ENCODE measurements at places on chromosomes 7 and 10.

GRCh38 chr7:106609416-106609815 lies 51.5 kb downstream of the CCDC71L start:
- no peak for DNase-seq

DNA sequence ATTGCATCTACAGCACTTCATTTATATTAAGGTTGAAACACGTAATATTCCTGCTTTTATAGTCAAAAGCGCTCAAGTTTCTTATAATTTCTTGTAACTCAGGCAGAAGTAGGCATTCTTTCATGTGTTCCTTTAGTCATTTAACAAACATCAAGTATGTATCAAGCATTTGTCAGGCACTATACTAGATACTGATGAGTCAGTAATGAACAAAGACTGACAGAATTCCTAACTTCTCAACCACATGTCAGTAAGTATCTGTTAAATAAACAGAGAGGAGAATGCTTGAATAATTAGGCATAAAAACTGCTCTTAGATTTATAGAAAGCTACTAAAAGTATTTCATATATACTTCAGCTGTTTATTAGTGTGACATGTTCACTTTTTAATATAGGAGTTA lies 9.9 kb downstream of the CRPPA start:
- DNase-seq, result no peak

DNA sequence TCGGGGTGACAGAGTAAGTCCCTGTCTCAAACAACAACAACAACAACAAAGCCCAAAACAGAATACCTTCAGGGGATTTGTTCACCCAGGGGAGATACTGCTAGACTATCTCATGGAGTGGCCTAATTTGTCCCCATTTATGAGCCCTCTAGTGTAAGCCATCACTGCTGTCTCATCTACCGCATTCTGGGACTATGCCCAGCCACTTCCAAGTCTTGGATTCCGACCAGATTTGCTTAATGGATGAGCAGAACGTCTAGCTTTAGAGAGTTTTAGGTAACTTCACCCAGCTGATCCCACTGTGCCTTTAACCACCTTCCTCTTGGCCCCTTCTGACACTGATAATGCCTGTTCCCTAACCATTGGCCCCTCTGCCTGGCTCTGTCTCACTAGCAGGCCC lies 47.1 kb downstream of the PAPSS2 start:
- no peak for DNase-seq

DNA sequence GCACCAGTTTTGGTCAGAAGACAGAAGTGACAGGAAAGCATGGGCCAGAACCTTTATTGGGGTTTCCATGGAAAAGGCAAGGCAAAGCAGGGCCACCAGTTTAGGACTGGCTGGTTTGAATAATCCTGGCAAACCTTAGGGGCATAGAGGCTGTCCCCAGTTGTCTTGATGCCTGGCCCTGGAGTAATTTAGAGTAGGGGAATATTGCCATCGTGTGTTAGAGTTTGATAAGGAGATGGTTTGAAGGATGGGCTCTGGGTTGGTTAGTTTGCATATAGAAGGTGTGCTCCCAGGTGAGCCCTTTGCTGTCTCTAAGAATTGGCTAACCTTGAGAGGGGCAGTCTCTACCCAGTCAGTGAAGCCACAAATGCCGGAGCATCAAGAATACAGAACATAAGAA lies 79.6 kb downstream of the ZNF777 start:
- DNase-seq, result no peak

DNA sequence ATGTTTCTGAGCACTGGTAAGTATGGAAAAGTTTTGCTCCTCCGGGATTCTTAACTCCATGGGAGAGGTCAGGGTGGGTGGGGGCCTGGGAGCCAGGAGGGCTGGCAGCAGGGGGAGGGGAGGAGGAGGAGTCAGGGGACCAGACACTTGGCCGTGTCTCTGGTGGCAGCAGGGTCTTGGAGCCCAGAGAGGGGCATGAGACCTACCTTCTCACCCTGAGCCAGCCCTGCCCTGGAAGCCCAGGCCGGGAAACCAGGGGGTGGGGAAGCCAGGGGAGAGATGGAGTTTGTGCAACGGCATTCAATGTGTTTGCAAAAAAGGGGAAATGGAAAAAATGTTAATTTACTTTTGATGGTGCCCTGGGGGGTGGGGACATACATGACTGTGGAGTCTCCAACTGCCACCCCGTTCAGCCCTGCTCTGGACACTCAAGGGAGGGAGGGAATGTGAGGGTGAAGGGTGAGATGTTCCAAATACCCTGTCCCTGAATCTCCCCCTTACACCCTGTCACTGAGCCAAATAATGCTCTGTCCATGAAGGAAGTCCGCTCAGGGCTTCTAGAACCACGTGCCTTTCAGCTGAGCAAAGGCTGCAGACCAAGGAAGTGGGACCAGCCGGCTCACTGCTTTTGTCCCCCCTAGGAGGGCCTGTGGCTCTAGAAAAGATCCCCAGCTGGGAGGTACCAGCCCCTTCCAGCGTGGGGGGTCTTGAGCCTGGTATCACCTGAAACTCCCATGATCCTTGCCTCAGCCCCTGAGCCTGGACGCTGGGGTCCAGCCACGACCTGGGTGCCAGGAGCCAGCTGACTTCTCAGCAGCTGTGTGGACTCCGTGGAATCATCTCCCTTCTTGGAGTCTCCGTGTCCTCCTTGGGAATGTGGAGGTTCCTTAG lies 48.3 kb downstream of the TMEM270 start:
- no peak for DNase-seq

DNA sequence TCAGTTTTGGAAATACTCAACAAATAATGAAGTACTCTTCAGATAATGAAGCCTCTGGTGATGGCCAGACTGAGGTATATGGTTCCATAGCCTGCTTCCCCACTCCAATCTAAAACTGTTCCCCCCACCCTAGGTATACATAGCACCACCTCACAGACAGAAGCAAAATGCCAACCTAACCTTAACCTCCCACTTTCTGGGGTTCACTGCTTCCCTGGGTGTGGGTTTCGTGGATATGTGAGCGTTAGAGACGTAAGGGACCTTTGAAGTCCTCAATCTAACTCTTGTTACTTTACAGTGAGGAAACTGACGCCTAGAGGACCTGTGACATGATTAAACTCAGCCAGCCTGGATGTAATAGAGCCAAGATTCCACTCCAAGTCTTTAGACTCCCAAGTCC lies 1.4 kb downstream of the RHBDD2 start:
- no peak for DNase-seq

GRCh38 chr7:103988468-103989199 lies 824 bp downstream of the RELN start:
- no peak for DNase-seq

DNA sequence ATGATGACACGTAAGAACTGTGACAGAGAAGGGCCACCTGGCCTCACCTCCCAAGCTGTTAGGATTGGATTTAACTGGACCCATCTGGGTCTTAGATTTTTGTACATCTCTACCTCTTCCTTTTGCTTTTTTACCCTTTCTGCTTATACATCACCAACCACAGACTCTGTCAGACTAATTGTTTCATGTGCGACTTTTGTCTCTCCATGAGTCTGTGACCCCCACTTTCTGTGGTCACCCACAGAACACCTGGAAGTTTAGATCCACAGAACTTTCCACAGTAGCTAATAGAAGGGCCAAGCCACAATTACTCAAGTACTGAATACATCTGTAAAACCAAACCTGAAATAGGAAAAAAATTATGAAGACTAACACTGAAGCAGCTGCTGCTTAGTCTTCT lies 23.1 kb downstream of the SEC31B start:
- no peak for DNase-seq

DNA sequence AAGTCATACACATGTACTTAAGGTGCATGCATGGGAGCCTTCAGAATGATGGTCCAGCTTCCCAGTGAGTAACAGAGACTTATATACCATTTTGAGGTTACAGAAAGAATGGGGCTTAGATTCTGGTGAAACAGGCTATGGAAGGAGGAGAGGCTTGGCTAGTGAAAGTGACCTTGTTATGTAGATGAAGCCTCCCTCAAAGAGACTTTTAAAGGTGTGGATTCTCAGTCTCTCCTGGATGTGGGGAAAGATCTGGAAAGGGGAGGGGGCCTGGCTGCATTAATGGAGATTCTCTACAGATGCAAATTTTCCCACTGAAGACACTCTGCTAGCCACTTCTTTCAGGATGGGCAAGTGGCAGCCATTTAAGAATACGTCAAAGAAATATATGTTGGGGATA lies 5.5 kb downstream of the RASSF4 start:
- no peak for DNase-seq

DNA sequence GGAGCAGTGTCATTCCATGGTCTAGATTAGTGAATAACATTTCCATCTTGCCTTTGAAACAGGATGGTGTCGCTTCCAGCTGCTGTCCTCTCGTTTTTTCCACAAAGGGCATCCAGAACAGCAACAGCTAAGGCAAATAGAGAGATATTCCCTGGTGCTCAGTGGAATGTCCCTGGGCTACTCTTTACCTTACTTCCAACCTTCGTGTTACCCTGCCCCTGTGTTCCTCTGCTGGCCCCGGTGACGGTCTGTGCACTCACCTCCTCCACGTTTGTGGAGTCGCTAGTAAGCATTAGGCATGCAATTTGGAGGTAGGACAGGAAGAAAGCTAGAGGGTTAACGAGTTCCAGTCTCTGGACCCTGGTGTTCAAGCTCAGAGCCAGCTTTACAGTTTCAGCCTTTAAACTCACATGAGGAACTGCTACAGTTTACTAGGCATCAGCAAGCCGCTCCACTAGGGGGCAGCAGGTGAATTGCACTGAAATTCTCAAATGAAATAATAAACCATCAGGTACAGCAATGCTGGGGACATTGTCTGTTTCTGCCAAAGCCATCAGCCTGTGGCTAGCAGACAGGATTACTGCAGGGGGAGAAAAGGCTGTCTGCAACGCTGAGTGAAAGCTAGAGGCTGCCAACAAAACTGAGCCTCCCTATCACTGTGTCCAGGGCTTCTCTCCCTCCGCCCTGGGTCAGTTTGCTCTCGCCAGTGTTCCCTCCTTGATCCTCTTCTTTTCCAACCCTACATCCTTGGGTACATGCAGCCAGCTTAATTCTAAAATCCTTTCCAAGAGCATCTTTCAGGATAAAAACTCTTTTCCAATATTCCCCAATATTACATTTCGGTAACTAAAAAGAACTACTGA lies 9.0 kb downstream of the MRPL32 start:
- peak; percentile 74 for DNase-seq

- DNase-seq, result no peak
These were observed 177.9 kb downstream of the DNAJB6 start for GRCh38 chr7:157514746-157515145.

DNA sequence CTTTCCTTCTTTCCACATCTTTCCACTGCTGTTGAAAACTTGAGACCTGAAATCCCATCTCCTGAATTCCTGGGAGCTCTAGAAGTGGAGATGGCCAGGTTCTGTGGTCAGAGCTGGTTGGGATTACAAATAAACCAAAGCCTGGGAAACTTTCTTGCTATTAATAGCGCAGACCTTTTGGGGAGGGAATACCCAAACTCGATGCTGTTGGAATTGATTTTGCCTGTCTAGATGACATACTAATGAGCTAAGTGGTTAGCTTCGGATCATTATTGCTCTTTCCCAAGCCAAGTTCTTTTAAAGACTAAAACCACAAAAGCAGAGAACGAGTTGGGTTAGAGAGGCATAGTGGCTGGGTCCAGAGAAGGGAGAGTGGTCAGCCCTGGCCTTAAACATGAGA lies 76.6 kb downstream of the TCF7L2 start:
- no peak for DNase-seq

GRCh38 chr7:98210513-98211220 lies 572 bp upstream of the BHLHA15 start:
- DNase-seq, result no peak

GRCh38 chr10:132109341-132110110 lies 43.8 kb downstream of the JAKMIP3 start:
- DNase-seq, result no peak

DNA sequence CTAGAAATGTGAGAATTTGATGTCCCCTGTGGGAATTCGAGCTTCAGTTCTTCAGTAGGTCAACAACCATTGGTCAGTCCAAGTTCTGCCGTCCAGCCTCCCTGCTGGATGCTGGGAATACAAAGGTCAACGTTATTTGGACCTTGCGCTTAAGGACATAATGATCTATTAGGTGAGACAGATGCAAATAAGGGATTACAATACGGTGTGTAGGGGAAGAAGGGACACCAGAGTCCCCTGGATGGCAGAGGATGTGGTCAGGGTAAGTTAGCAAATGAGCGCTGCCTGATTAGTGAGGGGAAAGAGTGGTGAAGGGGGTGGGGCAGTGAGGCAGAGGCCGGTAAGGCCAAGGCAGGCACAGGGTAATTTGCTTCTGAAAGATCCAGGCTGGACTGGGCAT lies 16.2 kb downstream of the CCNY start:
- no peak for DNase-seq

- DNase-seq, result no peak
These were observed 148.5 kb downstream of the MAPK8 start for GRCh38 chr10:48455055-48455391.

GRCh38 chr7:106346167-106346677 lies 61.4 kb upstream of the NAMPT start:
- no peak for DNase-seq

- no peak for DNase-seq
These were observed 23.4 kb downstream of the HYCC1 start for GRCh38 chr7:22990588-22990949.

DNA sequence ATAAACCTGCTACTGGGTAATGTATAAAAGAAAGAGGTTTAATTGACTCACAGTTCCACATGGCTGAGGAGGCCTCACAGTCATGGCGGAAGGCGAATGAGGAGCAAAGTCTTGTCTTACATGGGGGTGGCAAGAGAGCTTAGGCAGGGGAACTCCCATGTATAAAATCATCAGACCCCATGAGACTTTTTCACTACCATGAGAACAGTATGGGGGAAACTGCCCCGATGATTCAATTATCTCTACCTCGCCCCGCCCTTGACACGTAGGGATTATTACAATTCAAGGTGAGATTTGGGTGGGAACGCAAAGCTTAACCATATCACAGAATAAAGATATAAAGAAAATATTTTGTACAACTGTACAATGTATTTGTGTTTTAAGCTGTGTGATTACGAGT lies 39.4 kb upstream of the PLCE1 start:
- DNase-seq, result no peak
